ENCODE measurements at places on chromosomes 1 and 21.
A peak's percentile ranks its signal among the peaks of the same experiment; 100 is the strongest.

DNA sequence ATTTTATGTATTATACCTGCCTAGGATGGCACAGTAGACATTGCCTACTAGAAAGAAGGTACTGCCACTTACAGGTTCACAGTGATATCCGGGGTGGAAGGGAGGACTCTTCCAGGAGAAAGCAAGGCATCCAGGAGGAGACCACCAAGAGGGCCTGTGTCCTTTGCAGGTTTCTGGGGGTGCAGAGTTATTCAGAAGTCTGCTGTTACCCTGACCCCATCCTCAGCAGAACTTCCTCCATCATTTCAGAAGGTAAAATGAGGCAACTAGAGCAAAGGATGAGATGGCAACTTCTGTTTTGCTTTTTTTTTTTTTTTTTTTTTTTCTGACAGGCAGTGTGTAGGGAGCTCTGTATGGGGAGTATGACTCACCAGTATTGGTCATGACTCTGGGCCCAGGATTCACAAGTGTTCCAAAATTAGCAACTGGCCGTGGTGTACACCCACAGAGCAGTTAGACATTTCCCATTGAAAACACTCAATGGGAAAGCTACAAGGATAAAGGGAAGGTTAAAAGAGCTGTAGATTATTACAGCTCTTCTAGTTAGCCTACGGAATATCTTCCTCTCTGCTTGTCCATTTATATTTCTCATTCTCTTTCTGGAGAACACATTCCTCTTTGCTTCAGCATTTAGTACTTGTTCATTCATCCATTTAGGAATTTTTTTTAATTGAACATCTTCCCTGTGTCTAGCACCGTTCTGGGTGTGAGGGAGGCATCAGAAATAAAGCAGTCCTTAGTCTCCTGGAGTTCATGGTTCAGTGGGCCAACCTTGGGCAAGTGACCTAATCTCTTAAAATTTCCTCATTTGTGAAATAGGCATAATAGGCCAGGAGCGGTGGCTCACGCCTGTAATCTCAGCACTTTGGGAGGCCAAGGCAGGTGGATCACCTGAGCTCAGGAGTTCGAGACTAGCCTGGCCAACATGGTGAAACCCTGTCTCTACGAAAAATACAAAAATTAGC, 50.5 kb upstream of the PPP2R5A start:
- no peak for DNase-seq

DNA sequence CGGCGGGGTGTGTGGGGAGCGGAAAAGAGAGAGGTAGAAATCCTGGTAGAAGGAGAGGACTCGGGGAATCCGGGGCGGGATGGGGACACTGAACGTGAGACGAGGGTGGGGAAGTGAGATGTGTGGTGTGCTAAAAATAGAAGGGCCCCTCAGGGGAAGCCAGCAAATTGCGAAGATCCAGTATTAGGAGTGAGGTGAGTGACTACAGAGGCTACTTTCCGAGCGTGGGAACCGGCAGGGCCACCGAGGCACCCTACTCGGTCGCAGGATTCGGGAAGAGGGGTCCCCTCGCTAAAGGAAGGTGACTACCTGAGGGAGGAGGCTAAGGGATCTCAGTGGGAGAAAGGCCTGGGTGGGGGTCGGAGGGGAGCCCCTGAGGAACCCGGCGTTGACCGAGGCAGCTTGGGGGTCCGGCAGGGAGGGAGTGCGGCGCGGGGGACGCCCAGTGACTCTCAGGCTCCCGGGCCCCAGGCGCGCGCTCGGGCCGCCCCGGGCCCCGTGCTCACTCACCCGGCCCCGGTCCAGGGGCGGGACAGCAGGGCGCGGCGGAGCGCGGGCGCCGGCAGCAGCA, 318 bp downstream of the ALDH4A1 start:
- DNase-seq, result no peak

DNA sequence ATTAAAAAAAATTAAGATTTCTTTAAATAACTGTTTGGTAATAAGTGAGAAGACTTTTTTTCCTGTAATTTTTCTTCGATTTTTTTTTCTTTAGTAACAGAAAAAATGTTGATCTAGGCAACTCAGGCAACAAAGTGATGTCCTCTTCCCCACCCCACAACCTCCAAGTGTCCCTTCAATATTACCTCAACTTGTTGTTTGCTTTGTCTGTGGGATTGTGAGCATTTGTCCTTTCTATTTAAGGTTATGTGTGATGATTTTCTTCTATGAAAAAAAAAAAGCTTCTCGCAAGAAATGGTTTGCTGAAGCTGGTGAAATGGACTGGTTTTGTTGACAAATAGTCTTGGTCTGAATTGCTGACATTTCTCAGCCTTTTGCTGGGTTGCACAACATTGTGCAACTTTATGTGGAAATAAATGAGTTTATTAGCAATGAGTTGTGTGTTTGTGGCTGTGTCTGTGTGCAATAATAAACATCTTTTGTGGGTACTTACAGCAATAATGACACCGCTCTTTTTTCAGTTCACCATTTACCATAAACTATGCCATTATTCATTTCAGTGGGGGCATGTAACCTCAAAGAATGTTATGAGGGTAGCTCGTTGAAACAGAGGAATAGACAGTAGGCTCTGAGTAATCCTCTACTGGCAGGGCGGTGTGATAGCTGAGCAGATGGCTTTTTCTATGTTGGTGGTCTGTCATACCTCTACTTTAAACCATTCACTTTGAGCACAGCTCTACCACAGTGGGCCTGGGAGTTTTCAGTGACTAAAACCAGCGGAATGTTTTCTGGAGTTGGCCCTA, 218.4 kb downstream of the HLX start:
- no peak for DNase-seq

GRCh38 chr1:65994223-65994622, 201.5 kb downstream of the PDE4B start:
- DNase-seq, result no peak

DNA sequence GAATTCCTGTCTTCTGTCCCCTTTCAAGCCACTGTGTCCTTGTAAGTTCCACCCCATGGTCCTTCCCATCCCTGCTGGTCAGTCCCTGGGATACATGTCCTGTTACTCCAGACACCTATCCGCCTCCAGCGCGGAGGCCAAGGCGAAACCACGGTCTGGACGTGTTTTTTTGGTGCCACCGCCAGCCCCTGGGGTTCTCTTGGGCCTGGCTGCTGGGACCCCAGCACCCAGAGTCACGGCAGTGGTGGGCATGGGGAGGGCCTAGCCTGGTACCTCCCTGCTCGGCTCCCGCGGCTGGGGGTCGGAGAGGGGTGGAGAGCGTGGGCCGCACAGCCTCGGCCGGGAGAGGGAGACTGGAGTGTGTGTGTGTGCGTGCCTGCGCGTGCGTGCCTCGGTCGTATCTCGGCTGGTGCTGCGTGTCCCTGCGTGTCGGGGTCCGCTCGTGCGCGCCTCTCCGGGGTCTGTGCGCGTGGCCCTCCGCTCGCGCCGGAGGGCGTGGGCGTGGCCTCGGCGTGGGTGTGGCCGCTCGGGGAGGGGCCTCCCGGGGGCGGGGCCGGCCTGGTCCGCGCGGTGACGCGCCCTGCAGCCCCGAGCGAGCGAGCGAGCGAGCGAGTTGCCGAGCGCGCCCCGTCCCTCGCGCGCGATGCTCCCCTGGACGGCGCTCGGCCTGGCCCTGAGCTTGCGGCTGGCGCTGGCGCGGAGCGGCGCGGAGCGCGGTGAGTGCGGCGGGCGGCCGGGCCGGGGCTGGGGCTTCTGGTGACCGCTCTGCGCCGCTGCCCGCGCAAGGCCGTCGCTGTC, at the start of gene VWA1:
Gene VWA1, plus strand, starts transcription at position 585 of the 798 bp plus-strand sequence. Its CDS starts 59 bp downstream, at position 644.
- DNase-seq, result peak; percentile 36

- DNase-seq, result no peak
Observed at GRCh38 chr1:216518844-216519627, 95.8 kb upstream of the USH2A start.

DNA sequence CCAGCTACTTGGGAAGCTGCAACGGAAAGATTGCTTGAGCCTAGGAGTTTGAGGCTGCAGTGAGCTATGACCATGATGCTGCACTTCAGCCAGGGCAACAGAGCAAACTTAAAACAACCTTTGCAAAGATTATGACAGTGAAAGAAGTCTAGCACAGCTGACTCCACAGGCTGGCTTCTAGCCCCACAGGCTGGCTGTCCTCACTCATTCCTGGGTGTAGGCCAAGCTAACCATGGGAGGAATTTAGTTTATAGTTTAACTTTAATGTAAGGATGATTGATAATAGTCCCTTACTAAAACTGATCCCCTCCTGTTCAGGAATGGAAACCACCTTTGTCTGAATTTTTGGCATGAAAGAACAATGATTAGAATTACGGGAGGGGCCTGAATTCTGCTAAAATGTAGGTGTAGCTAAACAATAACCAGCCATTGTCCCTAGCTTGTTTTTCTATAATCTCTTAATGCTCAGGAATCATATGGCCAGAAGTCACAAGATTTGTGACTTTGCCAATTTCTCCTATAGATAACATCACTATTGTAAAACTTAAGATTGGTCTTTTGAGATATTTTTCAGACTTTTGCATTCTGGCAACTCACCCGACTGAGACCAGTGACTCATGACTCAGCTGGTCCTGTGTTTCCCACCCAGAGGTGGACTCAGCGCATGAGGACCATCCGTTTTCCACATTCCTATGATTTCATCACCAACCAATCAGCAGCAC, 28.1 kb upstream of the SGIP1 start:
- no peak for DNase-seq

GRCh38 chr1:161905269-161905884, 118.3 kb downstream of the OLFML2B start:
- DNase-seq, result no peak

DNA sequence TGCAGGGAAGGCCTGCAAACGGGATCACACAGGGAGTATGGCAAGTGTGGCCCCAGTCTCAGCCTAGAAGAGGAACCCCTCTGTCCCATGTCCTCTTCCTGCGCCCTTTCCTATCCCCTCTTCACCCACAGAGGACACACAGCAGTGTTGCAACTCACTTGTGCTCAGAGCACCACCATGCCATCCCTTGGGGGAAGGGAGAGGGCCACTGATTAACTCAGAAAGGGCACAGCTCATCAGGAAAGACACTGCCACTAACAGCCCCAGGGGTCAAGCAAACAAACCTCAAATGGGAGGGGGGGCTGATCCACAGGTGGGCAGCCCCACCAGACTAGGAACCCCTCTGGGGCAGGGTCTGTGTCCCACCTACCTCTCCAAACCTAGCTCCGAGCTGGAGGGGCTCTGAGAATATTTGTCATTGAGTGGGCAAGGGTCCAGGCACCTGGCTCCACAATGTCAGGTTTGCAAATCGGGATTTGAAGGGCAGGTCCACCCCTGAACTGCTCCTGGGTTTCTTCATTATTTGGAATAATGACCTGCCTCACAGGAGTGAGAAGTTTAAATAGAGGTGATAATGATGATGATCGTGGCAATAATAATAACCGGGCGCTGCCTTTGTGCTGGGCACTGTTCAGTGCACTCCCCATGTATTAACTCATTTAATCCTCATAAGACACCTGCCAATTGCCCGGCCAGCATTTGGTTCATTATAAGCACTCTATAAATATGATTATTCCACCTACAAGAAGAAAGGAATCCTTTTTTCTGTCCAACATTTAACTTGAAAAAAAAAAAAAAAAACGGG, 1.0 kb downstream of the ALDH4A1 start:
- no peak for DNase-seq

GRCh38 chr1:91630803-91631202, 130.2 kb downstream of the CDC7 start:
- no peak for DNase-seq

- DNase-seq, result no peak
Observed at GRCh38 chr1:2532485-2533160, 2.6 kb upstream of the HES5 start.

GRCh38 chr1:192252776-192253175, 64.0 kb upstream of the RGS21 start:
- no peak for DNase-seq

DNA sequence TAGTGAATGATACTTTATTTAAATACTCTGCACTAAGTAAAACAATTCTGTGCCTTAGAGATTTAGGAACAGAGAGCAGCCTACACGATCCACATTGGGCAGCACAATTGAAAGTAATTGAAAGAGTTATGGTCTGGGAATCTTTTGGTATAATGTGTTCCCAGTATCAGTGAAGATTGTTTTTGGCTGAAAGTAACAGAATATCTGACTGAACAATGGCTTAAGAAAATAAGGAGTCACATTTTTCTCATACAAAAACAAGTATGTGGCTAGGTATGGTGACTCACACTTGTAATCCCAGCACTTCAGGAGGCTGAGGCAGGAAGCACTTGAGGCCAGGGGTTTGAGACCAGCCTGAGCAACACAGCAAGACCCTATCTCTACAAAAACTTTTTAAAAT, 306.2 kb downstream of the NFIA start:
- DNase-seq, result no peak

DNA sequence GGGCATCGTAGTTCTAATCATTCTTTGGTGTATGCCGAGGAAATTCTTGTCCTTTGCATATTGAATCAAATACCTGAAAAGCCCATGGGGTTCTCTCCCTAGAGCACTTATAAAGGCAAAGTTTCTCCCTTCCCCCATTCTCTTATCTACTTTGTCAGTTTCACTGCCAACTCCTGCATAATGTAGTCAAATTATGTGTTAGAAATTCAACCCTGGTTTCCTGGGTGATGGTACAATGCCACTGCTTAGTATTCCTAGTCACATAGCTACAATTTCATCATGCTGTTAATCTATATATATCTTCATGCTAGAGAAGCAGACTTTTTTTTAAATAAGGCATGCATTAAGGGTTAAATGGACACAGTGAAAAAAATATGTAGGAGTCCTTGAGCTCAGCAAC, 119.0 kb downstream of the PDE4B start:
- DNase-seq, result no peak

DNA sequence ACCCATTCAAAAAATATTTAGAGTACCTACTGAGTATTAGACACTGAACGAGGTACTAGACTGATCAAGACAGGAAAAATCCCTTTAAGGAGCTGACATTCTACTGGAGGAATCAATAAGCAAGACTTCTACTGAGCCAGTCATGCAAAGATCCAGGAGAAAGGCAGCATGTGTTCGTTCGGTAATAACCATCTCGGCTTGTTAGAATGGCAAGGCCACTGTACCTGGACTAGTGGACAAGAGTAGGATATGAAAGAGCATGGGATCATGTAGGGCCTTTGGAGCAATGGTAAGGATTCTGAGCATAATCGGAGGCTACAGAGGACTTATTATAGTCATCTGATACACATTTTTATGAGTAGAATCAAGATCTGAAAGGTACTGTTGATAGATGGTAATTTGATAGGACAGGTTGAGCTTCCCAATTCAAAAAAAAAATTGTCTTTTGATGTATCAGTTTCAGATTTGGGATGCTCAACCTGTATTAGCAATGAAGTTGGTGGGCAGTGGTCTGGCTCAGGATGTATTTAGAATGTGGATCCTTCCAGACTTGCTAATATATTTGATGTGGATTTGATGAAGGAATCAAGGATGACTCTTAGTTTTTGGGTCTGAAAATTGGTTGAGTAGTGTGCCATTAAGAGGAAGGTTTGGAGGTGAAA, 2.3 kb downstream of the COX20 start:
- DNase-seq, result no peak
